ENCODE measurements at places on chromosomes 3 and 15.

GRCh38 chr3:21188459-21188858, 562.6 kb downstream of the ZNF385D start:
- DNase-seq, result no peak

GRCh38 chr15:41968701-41969100, 3.7 kb downstream of the EHD4 start:
- no peak for DNase-seq

- no peak for DNase-seq
Measured at GRCh38 chr3:4231041-4231440, 72.1 kb upstream of the SETMAR start.

- DNase-seq, result no peak
Measured at GRCh38 chr3:45881078-45882022, 5.0 kb upstream of the CCR9 start.

- DNase-seq, result no peak
Measured at GRCh38 chr15:93882141-93882540, 349.2 kb upstream of the MCTP2 start.

GRCh38 chr15:101086394-101087171, 165.3 kb downstream of the CHSY1 start:
- DNase-seq, result no peak

GRCh38 chr3:131669600-131669999, 166.8 kb upstream of the MRPL3 start:
- DNase-seq, result no peak

- DNase-seq, result no peak
Measured at GRCh38 chr15:69920221-69920620, 177.5 kb downstream of the TLE3 start.

GRCh38 chr3:158443632-158444031, 127.4 kb upstream of the MLF1 start:
- DNase-seq, result no peak

DNA sequence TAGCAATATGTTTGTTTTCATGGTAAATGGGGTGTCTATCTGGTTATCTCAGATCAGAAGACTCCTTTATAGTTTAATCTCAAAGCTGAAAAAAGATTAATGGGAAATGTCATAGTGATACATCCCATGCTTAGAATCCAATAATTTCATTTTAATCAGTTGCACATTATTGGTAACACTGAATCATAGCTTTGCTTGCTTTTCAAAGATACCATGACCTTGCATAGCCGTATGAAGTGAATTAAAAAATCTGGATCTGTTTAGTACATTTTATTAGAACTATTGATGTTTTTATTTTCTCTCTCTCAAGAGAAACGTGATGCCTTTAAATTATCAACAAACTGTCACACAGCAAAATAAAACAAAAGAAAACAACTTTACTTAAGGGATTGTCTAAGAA, 506.7 kb upstream of the SGO1 start:
- DNase-seq, result no peak

- DNase-seq, result no peak
Measured at GRCh38 chr15:84878504-84878903, 6.0 kb upstream of the SLC28A1 start.

GRCh38 chr3:190738636-190739155, 123.8 kb downstream of the GMNC start:
- DNase-seq, result no peak

DNA sequence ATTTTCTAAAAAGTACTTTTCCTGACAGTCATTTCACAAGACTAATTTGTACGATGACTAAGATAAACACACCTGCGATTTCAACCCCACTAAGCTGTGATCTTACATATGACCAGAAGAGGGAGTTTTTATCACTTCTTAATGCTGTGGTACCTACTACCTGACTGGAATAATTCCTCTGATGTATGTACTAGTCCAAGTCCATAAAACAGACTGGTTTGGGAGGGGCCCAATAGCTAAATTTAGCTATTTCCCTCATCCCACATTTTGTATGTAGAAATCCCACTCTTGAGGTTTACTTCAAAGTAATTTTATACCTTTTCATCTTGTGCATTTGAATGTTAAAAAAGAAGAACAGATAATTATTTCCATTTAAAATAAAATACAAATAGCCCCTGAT, 49.7 kb upstream of the SCAANT1 start:
- DNase-seq, result no peak

DNA sequence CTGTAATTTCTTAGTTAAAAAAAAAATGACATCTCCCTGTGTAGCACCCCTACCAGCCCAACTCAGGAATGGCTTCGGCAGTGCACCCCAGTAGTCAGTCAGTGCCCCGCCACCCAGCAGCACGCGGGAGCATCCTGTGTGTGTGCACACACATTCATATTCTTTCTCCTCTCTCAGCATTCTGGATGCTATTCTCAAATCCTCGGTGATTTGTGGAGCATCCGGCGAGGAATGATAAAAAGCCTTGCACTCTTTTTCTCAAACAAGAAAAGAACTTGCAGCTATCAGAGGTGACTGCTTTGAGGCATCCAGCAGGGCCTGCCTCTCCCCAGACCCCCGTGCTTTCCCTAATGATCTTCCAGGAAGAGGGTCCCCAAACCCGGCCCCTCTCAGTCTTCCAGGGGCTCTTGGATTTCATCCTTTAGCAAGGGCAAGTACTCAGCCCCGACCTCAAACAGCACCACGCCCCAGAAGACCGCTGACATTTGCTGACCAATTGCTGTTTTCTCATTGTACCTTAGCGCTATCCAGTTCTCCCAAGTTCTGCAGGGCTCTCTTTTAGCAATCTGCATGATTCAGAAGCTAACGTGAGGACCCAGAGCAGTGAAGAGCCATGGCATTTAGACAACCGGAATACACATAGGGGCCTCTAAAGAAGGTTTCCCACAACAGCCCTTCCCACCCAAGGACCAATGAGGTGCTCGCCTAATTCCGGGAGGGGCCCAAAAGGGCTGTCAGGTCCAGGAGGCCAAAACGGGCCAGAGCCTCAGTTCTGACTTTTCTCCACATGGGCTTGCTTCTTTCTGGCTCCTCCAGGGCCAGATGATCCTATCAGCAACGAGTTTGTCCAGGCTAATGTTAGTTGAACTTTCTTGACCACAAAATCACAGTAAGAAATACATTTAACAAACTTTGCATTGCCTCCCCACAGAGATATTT, 72.2 kb downstream of the FAM174B start:
- no peak for DNase-seq

GRCh38 chr3:113659996-113660395, 36.4 kb downstream of the USF3 start:
- DNase-seq, result no peak

- no peak for DNase-seq
Measured at GRCh38 chr3:129618186-129618820, 11.8 kb upstream of the PLXND1 start.

DNA sequence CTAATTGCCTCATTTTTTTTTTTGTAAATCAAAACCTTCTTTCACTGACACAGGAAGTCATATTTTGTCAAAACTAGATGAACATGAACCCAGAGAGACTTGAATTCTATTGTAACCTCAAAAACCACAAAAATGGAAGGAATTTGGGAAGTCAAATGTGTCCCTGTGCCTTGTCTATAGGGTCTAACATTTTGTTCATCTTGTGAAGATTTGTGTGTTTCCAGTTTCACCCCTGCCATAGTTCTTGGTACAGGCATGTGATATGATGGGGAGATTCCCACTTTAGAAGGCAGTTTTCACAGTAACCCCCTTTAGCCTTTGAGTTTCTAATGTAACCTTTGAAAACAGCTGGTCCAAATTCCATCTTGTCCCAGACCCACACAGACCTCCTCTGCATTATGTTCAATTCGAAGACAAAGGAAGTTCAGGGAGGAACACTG, 318.5 kb upstream of the ADAMTS9 start:
- DNase-seq, result no peak

DNA sequence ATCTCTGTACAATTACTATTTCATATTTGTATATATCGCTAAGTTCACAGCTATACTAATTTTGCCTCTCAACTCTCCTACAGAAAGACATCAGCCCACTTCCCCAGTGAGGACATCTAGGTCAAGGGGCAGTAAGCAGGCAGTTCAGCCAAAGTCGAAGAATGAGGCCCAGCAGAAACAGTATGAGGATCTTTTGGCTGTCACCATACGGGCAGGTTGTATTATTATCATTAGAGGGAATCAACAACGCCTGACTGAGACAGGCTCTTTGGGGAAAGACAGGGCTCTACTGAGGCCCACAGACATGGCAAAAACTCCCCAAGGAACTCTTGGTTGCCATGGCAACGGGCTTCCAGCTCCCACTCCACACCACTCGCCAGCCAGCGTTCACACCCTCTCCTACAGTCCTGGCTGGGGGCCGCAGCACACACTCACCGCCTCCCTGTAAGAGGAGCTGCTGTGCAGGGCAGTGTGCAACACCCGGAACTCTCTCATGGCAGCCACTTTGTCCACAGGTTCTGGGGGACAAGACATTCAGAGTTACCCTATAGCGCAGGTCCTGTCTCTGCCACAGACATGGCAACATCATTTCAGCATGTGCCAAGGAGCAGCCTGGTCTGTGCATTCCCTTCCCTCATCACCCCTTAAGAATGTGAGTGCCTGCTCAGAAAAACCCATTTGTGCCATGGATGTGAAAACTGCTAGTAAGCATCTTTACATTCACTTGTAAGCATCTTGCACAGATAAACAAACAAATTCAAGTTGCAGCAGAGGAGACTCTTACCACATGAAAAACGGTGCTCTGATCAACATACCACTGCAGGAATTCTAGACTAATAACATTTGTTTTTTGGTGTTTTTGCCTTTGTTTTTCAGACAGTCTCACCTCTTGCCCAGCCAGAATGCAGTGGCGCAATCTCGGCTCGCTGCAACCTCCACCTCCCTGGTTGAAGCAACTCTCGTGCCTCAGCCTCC, 8.8 kb downstream of the UBL7 start:
- no peak for DNase-seq

DNA sequence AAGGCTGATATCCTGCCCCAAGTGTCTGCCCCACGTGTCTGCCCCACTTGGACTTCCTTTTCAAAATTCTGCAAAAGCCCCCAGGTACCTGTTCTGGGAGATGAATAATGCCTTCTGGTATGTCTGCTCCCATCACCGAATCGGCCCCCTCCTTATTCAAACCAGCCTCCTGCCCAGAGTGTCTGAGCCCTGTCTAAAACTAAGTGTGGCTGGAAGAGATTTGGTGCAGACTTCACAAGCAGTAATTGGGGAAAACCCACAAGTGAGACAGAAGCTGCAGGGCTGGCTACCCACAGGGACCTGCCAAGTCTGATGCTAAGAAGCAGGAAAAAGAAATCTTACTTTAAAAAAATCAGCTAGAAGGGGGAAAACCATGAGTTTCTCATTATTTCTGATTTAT, 85.1 kb downstream of the DUT start:
- DNase-seq, result no peak

DNA sequence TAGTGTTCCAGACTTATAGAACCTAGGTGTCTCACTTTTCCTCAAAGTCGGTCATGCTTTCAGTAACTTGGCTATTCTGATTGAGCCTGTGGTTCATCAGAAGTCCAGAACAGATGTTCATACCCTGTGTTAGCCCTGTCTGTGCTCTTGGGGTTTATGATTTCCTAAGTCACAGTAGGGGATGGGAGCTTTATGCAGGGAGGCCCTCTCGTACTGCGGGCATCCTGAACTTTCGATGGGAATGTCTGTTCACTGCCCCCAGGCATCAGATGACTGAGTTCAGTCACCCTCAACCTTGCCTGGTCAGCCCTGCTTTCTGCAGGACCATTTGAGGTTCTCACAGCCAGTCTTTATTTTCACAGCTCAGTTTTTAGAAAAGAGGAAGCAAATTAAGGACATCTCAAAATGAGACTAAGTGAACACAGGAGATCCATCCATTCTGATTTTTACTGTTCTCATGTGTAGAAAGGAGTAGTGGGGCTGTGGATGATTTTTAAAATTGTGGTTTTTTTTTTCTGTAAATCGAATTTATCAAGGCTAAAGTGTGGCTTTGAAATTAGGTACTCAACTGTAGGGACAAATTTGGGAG, 71.3 kb downstream of the CMTM8 start:
- DNase-seq, result no peak

- DNase-seq, result no peak
Measured at GRCh38 chr15:25134546-25134945, 179.8 kb downstream of the SNRPN start.

GRCh38 chr15:96732704-96733103, 402.2 kb downstream of the NR2F2 start:
- no peak for DNase-seq

DNA sequence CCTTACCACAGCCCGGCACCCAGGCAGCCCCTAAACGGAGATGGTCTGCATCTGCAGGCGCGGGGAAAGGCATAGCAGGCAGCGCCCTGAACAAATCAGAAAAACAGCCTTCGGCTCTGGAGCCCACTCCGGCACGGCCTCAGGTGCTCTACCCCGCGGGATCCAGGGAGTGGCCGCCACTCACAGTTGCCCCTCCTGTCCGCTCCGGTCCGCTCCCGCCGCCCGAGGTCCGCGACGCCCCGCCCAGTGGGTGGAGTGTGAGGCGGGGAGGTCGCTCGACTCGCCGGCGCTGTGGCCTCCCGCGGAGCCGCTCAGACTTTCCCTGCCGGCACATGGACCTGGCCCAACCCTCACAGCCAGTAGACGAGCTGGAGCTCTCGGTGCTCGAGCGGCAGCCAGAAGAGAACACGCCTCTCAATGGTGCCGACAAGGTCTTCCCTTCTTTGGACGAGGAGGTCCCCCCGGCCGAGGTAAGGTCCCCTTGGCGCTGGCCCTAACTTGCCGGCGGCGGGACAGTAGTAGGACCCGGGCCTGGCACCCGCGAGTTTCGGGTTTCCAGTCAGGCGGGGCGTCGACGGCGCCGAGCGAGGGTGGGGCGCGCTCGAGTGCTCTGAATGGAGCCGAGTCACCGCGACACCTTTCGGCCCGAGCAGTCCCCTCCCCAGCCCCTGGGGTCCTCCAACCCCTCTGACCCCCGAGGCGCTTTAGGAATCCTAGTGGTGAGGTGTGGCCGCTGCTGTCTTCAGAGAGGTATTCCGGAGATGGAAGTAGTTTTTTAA, at the start of gene C3orf52:
C3orf52 (plus strand) TSS at position 314 of the 779 bp plus-strand sequence; CDS start at position 333, 19 bp downstream.
- DNase-seq, result peak; percentile 80

DNA sequence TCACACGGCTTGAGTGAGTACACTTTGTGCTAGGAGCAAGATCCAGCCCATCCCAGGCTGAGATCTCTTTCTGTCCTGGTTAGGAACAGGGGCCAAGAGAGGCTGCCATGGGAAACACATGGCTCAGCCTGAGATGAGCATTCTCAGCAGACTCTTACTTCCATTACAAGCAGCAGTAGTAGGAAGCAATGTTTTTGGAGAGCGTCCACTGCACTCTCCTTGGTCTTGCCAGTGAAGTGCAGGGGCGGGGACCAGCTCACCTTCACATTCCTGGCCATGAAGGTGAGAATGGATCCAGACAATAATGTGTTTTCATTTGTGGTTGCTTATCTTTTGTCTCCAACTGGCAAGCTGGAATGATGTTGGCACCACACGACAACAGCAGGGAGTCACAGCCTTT, 24.7 kb downstream of the ZNF80 start:
- no peak for DNase-seq

DNA sequence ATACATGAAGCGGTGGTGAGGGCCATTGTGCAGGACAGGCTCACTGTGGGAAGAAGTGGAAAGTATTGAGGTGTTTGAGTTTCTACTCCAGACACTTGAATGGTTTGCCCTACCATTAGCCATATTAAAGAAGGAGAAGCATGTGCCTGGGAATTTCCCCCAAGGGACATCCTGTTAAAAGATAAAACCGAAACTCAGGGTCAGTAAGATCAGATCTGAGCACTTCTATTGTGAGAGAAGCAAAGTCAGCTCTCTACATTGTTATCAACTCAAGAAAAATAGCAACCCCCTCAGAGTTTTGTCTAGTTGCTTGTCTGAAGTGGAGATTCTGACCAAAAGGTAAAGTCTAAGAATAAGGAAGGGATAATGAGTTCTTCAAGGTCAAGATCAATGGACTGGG, 269.8 kb downstream of the CHST2 start:
- DNase-seq, result no peak

- no peak for DNase-seq
Measured at GRCh38 chr3:72338942-72339669, 509.1 kb downstream of the SHQ1 start.
